Stimulated activated CD4-positive, alpha-beta T cell treated with anti-CD3 and anti-CD28 coated beads, Interleukin-15, amount 100 ng/mL, for 1 hour (primary cell): ENCODE measurements at places on chromosomes 13 and 19.

DNA sequence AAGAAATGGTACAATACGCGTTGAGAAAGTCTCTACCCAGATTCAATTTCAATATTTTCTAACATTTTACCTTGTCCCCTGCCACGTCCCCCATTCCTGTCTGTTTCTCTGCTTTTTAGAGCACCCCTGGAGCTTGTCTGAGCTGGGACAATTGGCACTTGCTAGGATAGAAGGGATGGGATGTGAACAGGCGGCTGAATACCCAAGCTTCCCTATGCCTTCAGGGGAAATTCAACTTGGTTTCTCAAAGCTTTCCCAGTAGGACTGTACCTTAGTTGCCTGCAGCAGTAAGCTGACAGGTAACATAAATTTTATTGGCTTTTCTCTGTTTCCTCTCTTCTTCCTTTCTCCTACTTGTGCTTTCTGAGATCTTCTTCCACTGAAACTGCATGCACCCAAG is 1663.3 kb downstream of the EFNB2 start:
- DNase-seq, result no peak

- no peak for DNase-seq
These were observed 5.7 kb downstream of the MIDN start for GRCh38 chr19:1254081-1254527.

DNA sequence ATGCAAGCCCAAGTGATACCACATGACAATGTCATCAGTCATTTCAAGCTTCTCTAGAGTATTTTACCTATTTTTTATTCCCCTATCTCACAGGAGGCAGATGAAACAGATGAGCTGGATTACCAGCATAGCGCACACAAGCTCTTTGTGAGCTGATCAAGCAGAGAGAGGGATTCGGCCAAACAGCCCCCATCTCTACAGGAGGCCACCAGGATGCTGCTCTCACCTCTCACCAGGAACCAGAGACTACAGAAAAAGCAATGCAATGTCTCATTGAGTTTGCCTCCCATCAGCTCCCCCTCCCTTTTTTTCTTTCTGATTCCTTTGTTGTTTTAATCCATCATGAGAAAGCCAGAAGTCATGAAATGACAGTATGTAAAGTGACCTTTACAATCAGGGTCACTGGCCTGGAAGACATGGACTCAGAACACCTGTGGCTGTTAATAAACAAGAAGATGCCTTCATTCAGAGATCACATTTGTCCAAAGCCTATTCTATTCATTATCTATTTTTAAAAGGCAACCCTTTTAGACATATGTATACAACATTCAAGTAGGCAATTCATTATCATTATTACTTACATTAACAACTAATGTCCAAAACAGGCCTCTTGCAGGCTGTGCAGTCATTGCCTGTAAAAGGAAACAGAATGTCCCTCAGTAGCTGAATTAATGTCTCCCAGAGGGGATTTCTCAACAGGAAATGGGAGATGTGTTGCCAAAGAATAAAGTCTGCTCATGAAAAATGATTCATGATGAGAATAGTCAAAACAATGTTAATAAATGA is 656.6 kb downstream of the TBC1D4 start:
- no peak for DNase-seq

DNA sequence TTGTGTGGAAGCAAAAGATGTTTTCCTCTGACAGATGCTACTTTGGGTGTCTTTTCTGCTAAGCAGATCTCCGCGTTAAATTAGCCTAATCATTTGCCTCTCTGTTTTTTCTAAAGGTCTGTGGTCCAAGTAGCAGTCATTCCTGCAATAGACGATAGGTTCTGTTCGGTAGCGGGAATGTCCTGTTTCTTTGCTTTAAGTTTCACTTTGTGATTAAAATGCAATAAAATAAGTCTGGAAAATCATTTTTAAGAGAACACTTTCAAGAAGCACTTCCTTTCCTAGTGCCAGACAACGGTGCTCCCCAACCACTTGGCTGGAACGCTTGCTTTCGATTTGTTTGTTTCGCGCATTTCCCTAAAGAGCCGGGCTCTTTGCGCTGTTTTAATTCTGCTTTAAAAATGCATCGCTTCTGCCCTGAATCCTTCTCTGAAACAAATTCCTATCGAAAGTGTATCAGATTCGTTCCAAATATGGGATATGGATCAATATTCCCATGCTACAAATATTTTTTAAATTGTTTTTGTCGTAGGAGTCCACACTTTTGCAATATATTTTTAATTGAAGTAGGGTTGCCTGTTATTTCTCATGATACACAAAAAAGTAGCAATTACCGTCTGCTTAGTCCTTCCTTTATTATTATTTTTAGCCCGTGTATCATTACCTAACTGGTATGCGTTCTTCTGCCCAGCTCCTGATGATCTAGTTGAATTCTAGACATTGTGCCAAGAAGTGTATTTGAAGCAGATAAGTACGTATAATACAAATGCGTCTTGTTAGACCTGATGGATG is 14.2 kb downstream of the ZIC2 start:
- DNase-seq, result no peak

DNA sequence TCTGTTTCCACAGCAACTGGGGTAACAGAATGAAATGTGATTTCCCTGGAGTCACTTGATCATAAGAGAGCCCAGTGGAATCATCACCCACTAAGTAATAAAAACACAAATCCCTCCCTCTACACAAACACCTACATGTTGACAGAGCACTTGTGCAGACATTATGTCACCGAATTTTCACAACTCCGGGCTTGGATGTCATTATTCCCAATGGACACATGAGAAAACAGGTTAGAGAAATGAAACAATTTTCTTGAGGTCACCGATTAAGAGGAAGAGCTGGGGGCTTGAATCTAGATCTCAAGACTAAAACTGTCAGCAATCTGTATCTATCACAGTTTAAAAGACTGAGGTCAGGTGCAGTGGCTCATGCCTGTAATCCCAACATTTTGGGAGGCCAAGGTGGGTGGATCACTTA is 3.1 kb downstream of the XRCC1 start:
- DNase-seq, result no peak

- DNase-seq, result no peak
These were observed 41.9 kb upstream of the POSTN start for GRCh38 chr13:37640499-37640898.

DNA sequence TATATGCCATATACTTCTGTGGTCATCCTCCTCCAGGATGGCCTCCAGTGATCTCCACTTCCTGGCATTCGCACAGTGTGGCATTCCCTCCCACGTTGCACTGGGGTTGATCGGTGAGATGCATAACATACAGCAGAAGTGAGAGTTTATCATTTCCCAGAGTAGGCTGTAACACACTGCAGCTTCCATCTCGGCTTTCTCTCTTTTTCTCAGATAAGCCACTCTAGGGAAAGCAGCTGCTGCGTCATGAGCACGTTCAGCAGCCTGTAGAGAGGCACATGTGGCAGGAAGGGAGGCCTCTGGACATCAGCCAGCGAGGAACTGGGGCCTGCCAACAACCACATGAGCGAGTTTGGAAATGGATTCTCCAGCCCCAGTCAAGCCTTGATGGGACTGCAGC is 807.1 kb downstream of the DIAPH3 start:
- no peak for DNase-seq

DNA sequence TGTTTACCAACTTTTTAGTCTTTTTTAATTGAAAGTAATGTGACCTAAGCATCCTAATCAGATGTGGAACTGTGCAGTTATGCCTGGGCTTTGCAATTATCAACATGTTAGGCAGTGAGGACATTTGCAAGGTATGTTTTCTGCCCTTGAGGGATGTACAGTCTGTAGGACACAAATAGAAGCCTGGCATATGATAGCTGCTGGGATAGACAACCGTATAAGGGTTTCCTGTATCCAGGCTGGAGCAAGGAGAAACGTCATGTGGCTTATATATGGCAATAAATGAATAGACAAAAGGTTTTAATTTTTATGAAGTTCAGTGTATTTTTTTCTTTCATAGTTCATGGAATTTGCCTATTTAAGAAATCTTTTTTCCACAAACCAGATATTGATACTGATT is 2.0 kb upstream of the VPS36 start:
- DNase-seq, result no peak

DNA sequence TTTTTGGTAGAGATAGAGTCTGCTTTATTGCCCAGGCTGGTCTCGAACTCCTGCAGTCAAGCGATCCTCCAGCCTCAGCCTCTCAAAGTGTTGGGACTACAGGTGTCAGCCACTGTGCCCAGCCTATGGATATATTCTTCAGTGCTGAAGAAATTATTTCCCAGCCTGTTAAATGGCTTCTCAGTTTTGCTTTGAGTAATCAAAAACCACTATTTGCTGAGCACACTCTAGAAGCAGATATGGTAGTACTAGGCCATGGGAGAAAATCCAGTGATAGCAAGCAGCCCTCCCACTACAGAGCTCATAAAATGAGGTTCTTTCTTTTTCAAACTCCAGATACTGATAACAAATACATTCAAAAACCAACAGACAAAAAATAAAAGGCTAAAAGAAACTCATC is 80.6 kb upstream of the CLDN10 start:
- no peak for DNase-seq

GRCh38 chr13:111664696-111665095 is 344.3 kb downstream of the TEX29 start:
- no peak for DNase-seq

DNA sequence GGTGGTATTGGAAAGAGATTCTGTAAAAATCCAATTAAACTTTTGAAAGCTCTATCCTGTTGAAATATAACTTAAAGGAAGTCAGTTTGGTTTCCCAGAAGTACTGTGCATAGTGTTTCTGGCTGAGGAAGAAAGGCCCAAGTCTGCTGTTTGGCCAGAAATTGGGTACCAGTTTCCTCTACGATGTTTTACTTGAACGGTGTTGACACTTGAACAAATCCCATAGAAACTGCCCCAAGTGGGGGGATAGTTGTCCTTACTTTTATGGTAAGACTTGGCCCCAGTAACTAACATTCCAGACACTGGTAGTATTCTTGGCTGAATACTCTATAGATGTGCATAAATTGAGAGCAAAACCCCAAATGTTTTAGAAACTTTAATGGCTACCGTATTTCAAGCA is 14.2 kb downstream of the KLF5 start:
- no peak for DNase-seq
